ENCODE measurements at places on chromosomes 13 and 19.
A peak's percentile ranks its signal among the peaks of the same experiment; 100 is the strongest.

- DNase-seq, result no peak
Observed at GRCh38 chr13:29664591-29664990, 69.1 kb upstream of the SLC7A1 start.

- DNase-seq, result no peak
Observed at GRCh38 chr13:49620170-49620621, 8.1 kb upstream of the ARL11 start.

DNA sequence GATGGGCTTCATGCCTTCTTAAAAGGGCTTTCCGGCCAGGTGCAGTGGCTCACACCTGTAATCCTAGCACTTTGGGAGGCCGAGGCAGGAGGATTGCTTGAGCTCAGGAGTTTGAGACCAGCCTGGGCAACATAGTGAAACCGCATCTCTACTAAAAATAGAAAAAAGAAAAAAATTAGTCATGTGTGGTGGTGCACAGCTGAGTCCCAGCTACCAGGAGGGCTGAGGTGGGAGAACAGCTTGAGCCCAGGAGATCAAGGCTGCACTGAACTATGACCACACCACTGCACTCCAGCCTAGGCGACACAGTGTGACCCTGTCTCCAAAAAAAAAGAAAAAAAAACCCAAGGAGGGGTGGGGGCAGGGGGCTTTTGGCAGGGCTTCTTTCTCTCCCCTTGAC is 7.2 kb downstream of the CARS2 start:
- DNase-seq, result no peak

DNA sequence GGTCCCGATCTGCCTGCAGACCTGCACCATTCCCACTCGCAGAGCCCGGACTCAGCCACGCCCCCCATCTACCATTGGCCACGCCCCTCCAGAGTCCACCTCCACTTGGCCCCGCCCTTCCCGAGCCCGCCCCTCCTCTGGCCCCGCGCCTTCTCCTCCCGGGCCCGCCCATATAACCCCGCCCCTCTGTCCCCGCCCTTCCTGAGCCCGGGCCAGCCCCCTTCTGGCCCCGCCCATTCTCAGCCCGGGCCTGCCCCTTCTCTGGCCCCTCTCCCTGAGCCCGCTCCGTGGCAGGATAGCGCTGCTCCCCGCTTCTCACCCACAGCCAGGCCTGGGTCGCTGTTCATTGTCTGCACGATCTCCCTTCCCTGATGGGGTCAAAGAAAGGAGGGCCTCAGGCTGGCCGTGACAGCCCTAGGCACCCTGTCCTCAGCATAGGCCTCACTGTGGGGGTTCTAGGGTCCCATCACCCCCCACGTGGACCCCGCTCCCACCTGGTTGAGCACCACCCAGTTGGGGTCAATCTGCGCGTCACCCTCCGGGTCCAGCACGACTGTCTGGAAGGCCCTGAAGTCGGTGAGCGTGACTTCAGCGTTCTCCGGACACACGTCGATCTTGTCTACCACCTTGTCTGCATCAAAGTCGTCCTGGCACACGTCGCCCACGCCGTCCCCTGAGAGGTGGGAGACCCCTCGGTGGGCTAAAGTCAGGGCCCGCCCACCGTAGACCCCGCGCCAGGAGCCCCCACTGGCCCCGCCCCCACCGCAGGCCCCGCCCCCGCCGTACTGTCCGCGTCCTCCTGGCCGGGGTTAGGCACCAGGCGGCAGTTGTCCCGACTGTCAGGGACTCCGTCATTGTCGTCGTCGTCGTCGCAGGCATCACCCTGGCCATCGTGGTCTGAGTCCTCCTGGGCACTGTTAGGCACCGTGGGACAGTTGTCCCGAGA is 5.7 kb downstream of the COMP start:
- DNase-seq, result peak; percentile 57

- no peak for DNase-seq
Observed at GRCh38 chr19:51641648-51642047, 5.0 kb downstream of the SIGLEC14 start.

GRCh38 chr19:33323093-33323820 is 20.9 kb upstream of the CEBPA start:
- DNase-seq, result no peak

DNA sequence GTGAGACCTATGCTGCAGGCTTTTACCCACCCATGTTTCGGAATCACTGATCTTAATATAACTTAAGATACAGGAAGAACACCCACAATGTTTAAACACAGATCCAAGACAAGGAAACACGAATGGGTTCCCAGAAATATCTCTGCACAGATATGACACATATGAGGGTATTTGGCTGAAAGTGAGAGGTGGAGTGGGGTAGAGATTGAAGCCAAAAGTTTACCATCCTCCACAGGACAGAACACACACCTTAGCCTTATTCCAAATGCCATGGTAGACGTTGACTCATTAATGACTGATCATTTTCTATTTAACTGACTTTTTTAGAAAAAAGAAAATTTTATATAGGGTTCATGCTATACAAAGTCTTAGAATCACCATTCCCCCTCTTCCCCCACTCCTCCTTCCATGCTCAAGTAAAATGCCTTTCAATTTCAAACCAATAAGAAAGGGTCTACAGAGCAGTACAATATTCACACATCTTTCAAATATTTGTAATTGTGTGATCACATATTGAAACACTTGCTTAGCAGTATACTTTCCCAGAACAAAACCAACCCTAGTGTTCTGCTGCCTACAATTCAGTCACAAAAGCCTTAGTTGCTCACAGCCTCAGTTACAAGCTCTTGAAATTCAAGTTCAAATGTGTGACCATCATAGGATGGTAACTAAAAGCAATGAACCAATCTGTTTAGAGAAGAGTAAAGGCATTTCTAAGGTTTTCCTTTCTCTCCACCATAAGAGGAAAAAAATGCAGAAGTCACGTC is 11.8 kb upstream of the DOCK9 start:
- DNase-seq, result no peak

- no peak for DNase-seq
Observed at GRCh38 chr19:3350014-3350663, 16.2 kb upstream of the NFIC start.

DNA sequence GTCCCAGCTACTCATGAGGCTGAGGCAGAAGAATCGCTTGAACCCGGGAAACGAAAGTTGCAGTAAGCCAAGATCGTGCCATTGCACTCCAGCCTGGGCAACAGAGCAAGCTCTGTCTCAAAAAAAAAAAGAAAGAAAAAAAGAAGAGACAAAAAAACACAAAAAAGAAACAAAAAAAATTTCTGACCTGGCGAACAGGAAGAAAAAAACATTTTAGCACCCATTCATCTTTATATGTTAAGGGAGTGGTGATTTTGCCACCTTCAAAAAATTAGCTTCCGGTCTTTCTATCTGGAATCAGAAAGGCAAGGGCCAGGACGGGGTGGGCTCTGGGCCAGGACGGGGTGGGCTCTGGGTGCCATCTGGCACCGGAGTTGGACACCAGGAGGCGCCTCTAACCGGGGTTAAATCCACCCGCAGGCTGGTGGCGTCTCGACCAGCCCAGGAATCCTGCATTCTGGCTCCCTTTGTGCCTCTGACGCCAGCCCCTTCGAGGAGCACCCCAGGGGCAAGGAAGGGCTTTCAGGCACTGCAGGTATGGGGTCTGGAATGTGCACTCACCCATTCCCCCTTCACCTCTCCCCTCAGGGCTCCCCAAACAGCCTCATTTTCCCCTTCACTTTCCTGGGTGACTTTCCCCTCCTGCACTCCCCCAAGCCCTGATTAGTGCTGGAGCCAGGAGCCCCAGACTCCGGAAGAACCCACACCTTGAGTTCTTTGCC is 10.4 kb upstream of the ZSWIM4 start:
- peak; percentile 56 for DNase-seq

GRCh38 chr19:45954156-45954555 is 19.5 kb downstream of the NOVA2 start:
- no peak for DNase-seq

DNA sequence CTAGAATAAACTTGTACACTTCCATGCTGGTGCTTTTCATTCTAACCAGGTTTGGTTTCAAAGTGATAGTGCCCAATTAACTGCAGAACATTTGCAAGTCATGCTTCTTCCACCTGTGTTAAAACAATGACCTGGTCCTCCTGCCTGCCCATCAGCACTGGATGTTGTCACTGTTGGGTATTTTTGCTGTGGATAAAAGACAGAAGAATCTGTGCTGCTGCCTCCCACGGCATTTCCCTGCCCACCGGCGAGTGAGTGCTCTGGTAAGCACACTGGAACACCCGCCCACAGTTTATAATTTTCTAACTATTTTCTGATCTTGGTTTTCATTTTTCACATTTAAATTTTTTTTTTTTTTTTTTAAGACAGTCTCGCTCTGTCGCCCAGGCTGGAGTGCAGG is 2.3 kb upstream of the AKAP8 start:
- no peak for DNase-seq

GRCh38 chr19:821825-822503 is at the start of gene PLPPR3:
Gene PLPPR3 (minus strand): TSS chr19:821955. CDS start chr19:821559, 396 bp downstream.
- DNase-seq, result no peak

- no peak for DNase-seq
Observed at GRCh38 chr13:72221276-72221962, 354.4 kb upstream of the DACH1 start.

GRCh38 chr13:55159765-55160164 is 1981.0 kb upstream of the PRR20A start:
- no peak for DNase-seq

GRCh38 chr13:37878496-37878895 is 8.9 kb upstream of the TRPC4 start:
- no peak for DNase-seq

DNA sequence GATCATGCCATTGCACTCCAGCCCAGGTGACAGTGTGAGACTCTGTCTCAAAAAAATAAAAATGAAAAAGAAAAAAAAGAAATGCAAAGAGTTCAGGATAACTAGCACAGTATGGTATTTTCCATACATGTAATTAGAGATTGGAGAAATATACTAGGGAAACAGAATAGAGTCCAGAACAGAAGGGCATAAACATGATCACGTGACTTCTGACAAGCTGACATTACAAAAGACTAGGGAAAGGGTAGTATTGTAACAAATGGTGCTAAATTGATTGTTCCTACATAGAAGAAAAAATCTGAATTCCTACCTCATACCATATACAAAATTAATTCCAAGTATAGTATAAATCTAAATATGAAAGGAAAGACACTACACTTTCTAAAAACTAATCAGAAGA is 1.3 kb upstream of the NLRP5 start:
- DNase-seq, result no peak

DNA sequence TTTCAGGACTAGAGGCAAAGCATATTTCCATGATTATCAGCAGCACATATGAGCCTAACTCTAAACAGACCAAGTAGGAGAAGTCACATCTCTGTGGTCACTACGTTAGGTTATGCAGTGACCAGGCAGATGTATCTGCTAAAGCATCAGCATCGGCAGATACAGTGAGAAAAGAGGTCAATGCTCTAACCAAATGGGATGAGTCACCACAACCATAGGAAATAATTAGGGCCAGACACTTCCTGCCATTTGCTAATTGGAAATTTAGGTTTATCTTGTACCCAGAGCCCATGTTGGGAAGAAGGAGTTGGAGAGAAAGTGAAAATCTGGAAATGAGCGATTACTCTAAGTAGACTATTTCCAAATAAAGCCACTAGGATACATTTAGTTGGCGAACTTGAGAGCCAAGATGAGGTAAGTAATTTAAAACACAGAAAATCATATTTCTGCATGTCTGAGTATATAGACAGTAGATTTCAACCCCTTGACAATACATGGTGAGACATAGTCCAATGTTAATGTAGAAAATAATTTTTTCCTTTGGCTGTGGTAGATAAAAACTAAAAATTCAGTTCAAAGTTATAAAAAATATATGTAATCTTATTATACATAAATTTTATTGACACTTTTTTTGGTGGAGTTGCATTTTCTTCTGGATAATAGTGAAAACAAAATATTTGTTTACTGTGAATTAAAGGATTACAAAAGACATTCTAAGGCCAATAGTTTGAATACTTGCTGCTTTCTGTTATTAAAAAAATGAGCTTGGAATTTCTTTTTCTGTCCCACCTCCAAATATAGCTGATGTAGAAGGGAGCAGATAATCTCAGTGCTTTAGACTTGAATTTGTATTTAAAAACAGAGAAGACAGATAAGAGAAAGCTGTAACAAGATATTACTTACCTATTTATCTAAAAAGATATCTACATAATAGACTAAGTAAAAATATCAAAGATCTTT is 104.4 kb upstream of the CSNK1A1L start:
- DNase-seq, result no peak

- no peak for DNase-seq
Observed at GRCh38 chr13:38255600-38255999, 94.1 kb upstream of the UFM1 start.

- DNase-seq, result no peak
Observed at GRCh38 chr19:2288818-2289713, 7.1 kb upstream of the PEAK3 start.

DNA sequence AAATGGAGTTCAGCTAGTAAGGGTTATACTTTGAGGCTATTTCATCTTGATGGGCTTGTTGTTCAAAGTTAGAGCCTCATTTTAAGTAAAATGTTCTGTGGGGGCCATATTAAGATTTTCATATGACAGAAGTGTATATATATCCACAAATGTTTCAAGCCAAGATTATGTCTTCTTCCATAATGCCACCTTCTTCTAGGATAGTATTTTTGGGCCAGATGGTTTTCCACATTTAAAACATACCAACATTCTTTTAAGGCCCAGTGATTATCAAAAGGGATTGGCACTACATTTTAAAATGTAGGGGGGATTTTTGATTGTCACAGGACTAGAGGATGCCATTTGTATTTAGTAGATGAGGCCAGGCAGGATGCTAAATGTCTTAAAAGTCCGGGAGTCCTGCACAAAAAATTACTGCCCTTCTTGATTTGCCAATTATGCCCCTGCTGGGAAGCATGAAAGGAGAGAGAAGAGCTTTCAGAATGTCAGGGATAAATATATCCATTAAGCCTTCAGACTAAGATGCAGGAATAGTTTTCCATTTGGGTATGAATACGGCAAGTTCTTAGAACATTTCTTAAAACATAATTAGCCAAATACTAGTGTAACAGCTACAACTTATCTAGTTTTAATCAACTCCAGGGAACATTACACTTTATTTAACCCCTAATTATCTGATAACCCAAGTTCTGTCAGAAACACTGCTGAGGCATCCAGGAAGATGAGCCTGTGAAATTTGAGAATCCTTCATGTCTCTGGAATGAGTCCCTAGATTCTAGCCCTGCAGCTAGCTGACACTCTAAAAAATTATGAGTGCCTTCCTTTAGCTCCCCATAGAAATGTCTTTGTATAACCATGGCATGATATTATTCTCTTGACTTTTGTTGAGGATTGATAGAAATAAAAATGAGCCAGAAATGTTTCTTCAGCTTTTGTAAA is 34.0 kb downstream of the ITM2B start:
- DNase-seq, result no peak

GRCh38 chr19:49336482-49337266 is 1.5 kb downstream of the CD37 start:
- no peak for DNase-seq

DNA sequence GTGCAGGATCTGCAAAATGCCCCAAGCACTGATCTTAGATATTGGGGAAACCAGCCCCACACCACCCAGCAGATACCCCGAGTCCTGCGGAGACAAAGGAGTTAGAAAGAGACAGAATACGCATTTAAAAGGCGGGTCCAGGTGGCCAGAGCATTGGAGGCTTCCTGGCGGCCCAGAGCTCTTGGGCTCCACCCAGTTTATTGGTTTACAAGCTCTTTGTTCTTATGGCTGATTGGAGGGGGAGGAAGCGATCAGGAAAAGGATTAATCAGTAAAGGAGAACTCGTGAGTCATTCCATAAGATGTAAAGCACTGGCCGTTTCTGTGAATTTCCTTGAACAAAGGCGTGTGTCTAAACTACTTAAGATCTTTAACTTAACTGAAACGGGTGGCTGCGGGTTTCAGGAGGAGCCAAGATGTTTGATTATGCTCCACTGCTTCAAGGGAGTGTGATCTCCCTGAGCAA is 926 bp downstream of the ZNF587 start:
- DNase-seq, result no peak

- DNase-seq, result no peak
Observed at GRCh38 chr19:15195371-15196334, 5.1 kb downstream of the NOTCH3 start.

All from T follicular helper cell (primary cell).